ENCODE measurements at places on chromosomes 1 and 21. TPM values are rescaled to one million over a fixed set of nuclear protein-coding genes. Genes with fewer than 3 reads are reported as not detected.
A peak's percentile ranks its signal among the peaks of the same experiment; 100 is the strongest.

Gene PROK1
- not detected for polyA plus RNA-seq

Gene AKR7A3
- polyA plus RNA-seq, result 510 TPM

Gene KRTAP22-1
- not detected for polyA plus RNA-seq

Gene SH2D2A
- 1.6 TPM for polyA plus RNA-seq

Gene DCAF8
- 40.7 TPM for polyA plus RNA-seq

Gene TRABD2B
- polyA plus RNA-seq, result 0.53 TPM

- no peak for DNase-seq
These were observed 354.1 kb downstream of the SMYD3 start for GRCh38 chr1:246152986-246153431.

- DNase-seq, result no peak
These were observed 8.2 kb downstream of the PLA2G5 start for GRCh38 chr1:20078171-20078651.

GRCh38 chr21:17370263-17370662 lies 142.6 kb upstream of the CXADR start:
- peak; percentile 78 for DNase-seq

GRCh38 chr1:157384258-157384657 lies 168.1 kb downstream of the FCRL5 start:
- DNase-seq, result no peak

GRCh38 chr1:94329986-94330385 lies 88.2 kb upstream of the ABCD3 start:
- no peak for DNase-seq
